Vagina (tissue), 2 donors: ENCODE measurements at places on chromosomes 13 and 19.

DNA sequence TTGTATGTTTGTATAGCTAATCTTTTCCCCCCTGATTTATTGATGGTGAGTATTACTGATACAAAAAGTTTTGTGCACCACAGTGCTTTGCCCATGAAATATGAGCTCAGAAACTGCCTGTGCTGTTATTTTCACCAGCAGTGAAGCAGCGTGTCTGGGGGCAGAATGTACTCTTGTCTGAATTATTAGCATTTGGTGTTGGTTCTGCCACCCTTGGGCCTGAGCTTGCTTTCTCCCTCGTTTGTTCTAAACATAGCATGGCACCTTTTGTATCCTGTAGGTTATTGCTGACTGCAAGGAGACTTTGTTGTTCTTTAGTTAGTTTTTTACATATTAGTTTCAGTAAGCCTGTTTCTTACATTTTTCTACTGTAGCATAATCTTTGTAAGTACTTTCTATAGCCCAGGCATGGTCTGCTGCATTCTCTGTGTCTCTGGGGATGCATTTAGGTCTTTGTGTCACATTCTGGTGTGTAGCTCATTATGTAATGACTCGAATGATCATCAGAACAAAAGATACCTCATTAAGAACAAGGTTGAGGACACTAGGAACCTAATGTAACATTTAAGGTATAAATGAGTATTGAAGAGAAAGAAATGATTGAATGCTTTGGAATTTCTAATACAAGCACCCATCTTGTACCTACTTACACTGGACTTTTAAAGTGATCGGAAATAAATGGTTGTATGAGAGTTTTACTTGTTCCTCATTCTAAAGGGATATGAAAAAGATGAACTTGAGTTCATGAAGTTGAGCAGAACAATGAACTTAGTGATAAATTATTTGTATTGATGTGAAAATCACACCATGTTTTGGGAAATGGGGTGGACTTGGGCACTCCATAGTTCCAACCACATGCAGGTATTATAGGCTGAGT is 50.3 kb upstream of the GPI start:
- DNase-seq = no peak

DNA sequence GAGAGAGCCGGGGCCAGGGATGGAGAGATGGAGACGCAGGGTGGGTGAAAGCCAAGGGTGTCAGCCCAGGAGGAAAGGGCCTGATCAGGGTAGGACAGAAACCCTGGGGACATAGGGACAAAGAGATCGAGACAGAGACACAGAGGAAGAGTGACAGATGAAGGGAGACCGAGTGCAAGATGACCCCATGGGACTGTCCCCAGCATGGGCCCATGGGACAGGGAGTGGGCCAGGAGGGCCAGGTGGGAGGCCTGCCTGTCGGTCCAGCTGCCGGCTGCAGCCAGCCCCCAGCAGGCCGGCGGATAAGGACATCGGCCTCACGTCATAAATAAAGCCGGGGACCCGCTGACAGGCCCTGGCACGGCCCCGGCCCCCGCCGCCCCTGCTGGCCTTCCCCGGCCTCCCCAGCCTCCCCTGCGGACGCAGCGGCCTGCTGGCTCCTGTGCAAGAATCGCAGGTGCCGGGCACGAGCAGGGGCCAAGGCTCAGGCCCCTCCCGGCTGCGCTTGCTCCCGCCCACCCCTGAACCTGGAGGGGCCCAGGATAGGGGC is 6.3 kb downstream of the REX1BD start:
- no peak for DNase-seq

DNA sequence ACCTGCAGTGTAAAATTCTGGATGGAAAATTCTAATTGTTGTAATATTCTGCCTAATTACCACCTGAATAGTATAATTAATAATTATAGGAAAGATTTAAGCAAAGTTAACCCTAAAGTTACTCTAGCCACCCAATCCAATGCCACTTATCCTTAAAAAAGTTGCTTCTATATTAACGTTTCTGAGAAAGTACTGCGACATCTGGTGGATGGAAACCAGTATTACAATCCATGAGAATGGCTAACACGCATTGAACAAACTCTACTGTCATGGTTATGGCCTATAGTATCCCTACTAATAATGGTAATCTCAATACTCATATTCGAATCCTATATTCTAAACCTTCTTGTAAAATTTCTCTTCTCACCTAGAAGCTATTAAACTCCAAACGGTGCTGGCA is 1551.8 kb downstream of the SLITRK1 start:
- no peak for DNase-seq

DNA sequence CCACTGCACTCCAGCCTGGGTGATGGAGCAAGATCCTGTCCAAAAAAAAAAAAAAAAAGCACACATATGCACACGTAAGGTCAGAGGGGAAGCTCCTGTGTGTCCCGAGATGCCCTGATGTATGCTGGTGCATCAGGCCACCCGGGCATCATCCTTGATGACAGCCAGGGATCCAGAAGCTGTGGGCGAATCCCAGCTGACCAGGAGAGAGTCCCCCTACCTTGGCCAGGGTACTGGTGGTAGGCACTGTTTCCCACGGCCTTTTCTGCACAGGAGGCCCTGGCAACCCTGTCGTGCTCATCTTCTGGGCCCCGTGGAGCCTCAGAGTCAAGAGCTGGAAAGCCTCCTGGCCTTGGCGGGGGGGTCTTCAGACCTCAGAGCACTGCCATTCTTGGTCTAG is 14.0 kb downstream of the MYDGF start:
- no peak for DNase-seq

- DNase-seq = no peak
These were observed at the start of gene CCDC97 for GRCh38 chr19:41310033-41310831. TSS of gene CCDC97 (plus strand) at chr19:41310172. CDS start at chr19:41310311, 139 bp downstream.

- DNase-seq = no peak
These were observed 153.3 kb downstream of the TNFRSF19 start for GRCh38 chr13:23723471-23723870.

GRCh38 chr13:74533226-74533625 is 399.0 kb upstream of the KLF12 start:
- no peak for DNase-seq

DNA sequence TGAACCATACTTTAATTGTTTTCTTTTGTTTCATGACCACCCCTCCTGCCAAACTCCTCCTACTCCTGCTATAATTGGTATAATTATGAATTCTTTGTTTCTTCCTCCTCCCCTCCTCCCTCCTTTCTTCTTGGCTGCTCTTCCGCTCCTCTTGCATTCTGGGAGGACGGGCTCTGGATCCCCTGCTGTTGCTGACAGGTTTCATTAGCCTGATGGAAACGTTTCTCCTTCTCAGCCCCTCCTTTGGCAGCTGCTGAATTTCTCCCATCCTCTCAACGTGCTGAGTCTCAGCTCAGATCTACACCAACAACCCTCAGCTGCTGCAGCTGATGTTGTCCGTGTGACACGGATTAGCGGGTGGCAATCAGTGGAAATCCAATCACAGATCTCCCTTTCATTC is 97.1 kb upstream of the UBAC2 start:
- DNase-seq = no peak

- DNase-seq = no peak
These were observed 11.4 kb downstream of the AKAP8 start for GRCh38 chr19:15368051-15368632.

DNA sequence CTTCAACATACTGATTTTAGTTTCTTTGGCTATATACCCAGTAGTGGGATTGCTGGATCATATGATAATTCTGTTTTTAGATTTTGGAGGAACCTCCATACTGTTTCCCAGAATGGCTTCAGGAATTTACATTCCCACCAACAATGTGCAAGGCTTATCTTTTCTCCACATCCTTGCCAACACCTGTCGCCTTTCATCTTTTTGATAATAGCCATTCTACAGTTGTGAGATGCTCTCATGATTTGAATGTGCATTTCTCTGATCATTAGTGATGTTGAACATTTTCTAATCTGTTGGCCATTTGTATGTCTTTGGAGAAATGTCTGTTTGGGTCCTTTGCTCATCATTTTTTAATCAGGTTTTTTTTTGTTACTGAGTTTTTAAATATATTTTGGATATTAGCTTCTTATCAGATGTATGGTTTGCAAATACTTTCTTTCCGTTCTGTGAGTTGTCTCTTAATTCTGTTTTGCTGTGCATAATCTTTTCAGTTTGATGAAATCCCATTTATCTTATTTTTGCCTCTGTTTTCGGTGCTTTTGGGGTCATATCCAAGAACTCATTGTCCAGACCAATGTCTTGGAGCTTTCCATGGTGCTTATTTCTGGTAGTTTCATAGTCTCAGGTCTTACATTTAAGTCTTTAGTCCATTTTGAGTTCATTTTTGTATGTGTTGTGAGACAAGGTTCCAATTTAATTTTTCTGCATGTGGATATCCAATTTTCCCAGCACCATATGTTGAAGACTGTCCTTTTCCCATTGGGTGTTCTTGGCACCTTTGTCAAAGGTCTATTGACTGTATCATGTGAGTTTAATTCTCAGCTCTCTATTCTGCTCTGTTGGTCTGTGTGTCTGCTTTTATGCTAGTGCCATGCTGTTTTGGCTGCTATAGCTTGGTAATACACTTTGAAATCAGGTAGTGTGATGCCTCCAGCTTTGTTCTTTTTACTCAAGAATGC is 44.5 kb downstream of the ARHGEF7 start:
- no peak for DNase-seq

DNA sequence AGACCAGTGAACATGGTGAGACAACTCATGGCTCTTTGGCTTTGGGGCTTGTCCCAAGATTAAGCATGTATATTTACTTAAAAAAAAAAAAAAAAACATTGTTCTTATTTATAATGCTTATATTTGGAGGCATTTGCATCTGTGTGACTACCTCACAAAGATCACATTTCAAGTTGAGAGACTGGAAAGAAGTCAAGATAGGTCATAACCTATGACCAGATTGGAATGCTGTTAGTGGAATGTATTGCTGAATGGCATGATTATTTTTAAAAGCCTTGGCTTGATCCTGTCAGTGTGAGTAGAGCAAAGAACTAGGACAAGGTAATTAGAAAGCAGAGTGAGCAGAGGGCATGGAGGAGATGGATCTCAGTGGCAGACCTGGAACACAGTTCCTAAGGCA is 214.6 kb downstream of the OXGR1 start:
- DNase-seq = no peak

- no peak for DNase-seq
These were observed 208.0 kb downstream of the DLEU7 start for GRCh38 chr13:50635504-50635903.

DNA sequence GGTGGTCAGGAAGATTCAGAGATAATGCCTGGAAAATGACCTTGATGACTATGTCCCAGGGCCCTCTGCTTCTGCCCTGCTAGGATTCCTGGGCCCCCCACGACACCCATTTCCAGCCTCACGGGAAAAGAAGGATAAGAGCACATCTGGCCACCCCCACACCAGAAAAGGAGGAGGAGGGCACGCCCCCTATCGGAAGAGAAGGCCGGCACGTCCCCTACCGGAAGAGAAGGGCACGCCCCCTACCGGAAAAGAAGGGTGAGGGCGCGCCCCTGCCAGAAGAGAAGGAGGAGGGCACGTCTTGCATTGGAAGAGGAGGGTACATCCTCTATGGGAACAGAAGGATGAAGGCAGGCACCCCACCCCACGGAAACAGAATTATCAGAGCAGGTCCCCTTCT is 84.3 kb downstream of the IER2 start:
- DNase-seq = no peak

DNA sequence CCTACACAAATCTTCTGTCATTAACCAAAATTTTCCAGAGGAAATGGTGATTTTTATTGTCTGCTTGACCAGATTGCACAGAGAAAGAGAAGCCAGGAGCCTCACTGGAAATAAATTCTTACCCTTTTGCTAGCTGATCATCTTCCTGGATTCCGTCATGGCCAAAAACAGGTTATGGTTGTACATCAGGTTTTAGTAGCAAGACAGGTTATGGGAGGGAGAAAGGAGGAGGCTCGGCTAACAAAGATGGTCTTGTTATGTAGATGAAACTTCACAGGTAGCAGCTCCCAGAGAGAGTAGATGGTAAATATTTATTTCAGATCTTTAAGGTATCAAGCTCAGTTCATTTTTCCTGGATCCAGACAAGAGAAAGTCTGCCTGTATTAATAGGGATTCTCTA is 19.7 kb upstream of the CEACAM3 start:
- no peak for DNase-seq

DNA sequence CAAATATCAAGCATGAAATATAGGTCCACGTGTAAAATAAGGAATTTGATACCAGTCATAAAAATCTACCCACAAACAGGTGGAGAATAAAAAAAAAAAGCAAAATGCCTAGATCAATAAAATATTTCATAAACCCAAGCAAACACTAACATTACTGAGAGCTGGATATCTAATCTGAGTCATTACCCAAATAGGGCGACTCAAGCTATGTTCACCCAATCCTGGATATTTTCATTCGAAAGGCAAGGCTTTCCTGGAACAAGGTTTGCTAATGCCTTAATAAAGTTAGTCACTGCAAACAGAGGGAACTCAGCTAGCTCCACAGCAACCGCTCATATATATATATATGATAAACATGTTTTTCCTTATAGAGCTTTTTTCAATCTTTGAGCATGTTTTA is 33.5 kb upstream of the TM9SF2 start:
- DNase-seq = no peak

GRCh38 chr19:18021121-18021755 is 13.3 kb downstream of the ARRDC2 start:
- no peak for DNase-seq

DNA sequence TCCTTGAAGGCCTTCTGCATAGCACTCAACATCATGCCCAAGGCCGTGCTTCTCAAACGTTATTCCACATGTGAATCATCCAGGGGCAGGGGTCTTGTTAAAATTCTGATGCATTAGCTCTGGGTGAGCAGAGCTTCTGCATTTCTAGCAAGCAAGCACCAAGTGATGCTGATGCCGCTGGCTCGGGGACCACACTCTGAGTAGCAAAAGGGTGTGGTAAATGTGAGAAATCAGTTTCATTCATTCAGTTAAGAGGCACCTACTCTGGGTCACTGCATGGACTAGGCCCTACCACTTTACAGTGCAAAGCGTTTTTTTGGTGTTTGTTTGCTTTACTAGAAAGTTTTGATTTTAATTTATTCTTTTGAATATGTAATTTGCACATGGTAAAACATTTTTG is 7.2 kb downstream of the KRTDAP start:
- DNase-seq = no peak

DNA sequence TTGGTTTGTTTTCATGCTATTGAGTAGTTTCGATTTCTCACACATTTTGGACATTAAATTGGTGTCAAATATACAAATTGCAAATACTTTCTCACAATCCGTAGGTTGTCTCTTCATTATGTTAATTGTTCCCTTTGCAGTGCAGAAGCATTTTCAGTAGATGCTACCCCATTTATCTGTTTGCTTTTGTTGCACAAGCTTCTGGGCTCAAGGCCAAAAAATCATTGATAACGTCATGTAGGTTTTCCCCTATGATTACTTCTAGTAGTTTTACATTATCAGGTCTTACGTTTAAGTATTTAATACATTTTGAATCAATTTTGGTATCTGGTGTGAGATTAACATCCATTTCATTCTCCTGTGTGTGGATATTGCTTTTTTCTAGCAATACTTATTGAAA is 14.0 kb upstream of the ZNF347 start:
- DNase-seq = no peak
